ENCODE measurements at places on chromosomes 12 and 14.

- no peak for DNase-seq
Measured at GRCh38 chr14:100425429-100425827, 102.3 kb downstream of the SLC25A47 start.

GRCh38 chr12:1799051-1799881, 21.1 kb upstream of the LRTM2 start:
- DNase-seq: peak; percentile 11

DNA sequence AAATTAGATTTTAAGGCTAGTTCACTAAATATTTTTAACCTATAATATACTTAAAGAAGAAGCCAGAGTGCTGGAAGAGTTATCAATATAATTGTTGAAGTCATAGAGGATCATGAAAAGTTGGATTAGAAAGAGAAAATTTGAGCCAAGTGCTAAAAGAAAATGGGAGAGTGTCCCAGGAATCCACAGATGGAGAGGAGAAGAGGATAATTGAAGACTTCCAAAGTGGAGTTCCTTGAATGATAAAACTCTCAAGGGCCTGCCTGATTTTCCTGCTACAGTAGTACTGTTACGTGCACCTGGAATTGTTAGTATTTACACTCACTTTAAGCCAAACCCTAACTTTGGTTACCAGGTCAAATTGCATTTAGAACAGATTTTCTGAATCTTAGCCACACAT, 113.2 kb downstream of the MSRB3 start:
- DNase-seq: no peak

- no peak for DNase-seq
Measured at GRCh38 chr12:63085120-63085519, 65.9 kb downstream of the AVPR1A start.

Measured in hepatic stellate cell (primary cell).